Stimulated activated CD8-positive, alpha-beta memory T cell treated with anti-CD3 and anti-CD28 coated beads, Interleukin-15, amount 100 ng/mL, for 4 hours (primary cell): ENCODE measurements at places on chromosomes 11 and 22.

DNA sequence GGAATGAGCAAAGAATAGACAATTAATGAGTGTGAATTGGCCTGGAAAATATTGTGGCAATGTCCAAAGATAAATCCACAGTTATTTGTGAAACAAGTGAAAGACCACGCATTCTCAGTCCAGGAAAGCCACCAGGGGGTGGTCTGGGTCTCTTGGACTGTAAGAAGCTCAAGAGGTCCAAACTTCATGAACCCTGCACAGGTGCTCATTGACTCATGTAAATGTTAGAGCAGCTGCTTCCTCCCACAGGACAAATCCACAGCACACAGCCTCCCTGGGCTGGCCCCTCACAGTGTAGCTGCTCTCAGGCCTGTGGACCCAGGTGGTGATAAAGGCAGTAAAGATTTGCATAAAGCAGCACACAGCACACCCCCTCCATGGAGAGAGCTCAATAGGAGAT is 114.0 kb downstream of the ZNF280B start:
- no peak for DNase-seq

DNA sequence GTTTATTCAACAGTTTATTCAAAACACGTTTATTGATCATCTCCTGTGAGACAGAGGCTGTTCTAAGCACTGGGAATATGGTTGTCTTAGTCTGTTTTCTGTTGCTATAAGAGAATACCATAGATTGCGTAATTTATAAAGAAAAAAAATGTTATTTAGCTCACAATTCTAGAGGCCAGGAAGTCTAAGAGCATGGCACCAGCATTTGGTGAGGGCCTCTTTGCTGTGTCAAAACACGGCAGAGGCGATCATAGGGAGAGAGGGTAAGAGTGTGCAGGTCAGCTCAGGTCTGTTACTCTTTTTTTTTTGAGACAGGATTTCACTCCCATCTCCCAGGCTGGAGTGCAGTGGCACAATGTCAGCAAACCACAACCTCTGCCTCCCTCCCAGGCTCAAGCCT is 5.2 kb upstream of the IL17RA start:
- no peak for DNase-seq

DNA sequence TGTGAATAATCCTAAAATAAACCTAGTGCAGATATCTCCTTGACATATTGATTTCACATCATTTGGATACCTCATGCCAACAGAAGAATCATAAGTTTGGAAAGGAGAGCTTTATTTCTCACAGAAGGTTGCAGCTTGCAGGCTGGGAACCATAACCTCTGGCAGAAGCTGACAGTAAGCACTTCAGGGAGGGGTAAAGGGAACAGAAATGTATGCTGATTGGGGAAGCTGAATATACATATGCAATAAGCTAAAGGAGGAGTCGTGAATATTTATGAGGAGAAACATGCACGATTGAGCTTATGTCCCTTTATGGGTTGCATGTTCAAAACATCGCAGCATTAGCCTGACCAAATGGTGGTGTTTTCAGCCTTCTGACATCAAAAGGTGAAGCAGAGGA is 814.5 kb downstream of the TBC1D22A start:
- DNase-seq = no peak

GRCh38 chr22:48673806-48674500 is 1153.7 kb downstream of the BRD1 start:
- no peak for DNase-seq

- DNase-seq = no peak
Observed at GRCh38 chr11:69215784-69216415, 60.2 kb downstream of the SMIM38 start.

- no peak for DNase-seq
Observed at GRCh38 chr11:18769802-18770456, 21.7 kb downstream of the PTPN5 start.

DNA sequence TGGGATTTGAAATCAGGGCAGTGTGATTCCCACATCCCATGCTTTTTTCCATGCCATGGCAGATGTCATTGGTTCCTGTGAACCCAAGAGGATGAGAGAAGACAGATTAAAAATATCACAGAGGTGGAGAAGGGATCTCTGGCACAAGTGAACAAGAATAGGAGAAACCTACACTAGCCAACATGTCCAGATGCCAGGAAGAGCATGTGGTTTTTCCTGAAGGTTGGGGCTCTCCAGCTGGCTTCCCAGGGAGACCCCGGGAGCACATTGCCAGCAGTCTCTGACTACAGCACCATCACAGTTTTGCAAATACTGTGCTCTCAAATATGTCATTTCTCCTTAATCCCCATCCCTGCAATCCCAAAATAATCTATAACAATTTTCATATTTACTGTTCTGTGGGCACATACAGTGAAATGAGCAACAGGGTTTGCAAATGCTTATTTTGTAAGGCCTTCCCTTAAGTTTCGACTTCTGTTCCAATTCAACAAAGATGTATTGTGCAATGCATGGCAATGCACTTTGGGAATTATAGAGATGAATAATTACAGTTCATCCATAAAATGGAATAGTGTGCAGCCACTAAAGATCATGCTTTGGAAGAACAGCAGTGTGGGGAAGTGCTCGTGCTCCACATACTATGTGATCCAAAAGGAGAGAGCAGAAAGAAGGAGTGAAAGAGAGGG is 4.8 kb downstream of the ANKK1 start:
- no peak for DNase-seq

- DNase-seq = no peak
Observed at GRCh38 chr22:23132376-23133091, 9.3 kb downstream of the RSPH14 start.

DNA sequence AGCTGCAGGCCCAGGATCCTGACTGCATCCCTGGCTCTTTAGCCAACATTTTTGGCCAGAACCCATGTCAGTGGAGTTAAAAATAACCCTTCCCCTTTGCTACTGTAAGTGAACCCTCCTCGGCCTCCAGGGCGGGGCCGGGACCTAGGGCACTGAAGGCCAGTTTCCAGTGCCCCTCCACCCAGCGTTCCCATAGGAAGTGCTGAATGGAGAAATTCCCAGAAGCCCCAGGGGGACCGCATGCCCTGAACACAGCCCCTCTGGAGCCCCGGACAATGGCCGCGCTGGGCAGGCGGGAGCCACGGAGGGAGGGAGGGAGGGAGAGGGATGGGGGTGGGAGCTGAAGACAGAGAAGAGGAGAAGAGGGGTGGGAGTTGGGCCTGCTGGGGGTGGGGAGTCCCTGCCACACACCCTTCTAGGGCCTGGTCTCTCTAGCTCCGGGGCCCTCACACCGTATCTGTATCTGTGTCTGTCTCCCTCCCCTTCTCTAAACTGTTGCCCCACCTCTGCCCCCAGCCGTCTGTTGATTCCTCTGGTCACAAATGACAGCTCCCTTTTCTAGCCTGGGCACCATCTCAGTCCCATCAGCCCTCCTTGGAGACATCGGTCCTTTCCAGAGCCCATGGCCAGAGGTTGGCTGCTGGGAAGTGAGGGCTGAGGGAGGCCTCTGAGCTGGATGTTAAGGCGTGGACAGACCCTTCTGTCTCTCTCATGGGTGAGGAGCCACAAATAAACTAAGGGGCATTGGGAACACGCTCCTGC is 10.9 kb downstream of the PDGFB start:
- no peak for DNase-seq

DNA sequence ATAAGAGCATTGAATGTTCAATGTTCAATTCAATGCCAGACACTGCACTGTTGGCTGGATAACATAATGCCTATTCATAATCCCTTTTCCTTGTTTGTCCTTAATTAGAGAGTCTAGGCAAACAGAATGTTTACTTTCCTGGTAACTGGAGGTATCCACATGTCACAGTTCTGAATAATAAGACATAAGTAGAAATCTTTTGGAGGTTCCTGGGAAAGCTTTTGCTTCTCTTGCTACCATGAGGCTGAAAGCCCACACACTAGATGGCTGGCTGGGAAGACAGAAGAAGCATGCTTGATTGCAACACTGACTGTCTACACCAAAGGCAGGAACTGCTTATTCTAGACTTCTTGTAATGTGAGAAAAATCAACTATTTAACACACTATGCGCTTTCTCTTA is 79.5 kb downstream of the GAB2 start:
- no peak for DNase-seq

- no peak for DNase-seq
Observed at GRCh38 chr22:21445437-21446127, 21.6 kb upstream of the TMEM191C start.

- DNase-seq = peak; percentile 67
Observed at GRCh38 chr11:67288452-67289225, 464 bp upstream of the ANKRD13D start.

DNA sequence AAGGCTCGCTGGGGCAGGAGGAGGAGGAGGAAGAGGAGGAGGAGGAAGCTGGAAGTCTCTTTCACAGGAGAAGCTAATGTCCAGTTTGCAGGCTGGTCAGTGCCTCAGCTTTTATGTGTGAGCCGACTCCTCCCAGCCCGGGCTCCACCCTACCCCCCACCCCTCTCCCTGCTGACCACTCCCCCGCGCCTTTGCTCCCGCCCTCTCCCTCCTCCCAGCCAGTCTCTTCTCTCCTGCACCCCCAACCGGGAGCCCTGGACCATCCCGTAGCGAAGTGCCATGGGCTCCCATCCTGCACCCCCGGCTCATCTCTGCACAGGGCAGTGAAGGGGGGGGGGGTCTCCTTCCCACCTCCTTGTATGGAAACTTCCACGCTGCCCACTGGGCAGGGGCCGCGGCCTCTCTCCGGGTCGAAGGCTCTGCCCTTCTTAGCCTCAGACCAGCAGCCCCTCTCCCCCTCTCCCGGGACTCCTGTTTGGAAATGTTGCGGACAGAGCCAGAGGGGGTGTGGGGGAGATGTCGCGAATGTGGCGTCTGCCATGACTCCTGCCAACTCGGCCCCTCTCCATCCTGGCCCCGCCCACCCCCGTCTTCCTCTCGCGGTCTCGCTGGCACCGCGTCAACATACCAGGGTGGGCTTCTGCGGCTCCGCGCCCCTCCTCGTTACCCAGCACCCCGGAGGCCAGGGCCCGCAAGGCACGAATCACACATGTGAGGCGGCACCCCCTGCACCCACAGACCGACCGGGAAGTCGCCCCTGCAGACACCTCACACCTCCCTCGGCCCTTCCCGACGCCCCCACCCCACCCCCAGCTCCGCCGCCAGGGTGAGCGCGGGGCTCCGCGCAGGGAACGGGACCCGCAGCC is 1.8 kb downstream of the IGF2 start:
- DNase-seq = no peak
